ENCODE measurements at places on chromosomes 13 and 19.

GRCh38 chr19:47324502-47324901, 7.5 kb upstream of the C5AR2 start:
- peak; percentile 45 for DNase-seq

DNA sequence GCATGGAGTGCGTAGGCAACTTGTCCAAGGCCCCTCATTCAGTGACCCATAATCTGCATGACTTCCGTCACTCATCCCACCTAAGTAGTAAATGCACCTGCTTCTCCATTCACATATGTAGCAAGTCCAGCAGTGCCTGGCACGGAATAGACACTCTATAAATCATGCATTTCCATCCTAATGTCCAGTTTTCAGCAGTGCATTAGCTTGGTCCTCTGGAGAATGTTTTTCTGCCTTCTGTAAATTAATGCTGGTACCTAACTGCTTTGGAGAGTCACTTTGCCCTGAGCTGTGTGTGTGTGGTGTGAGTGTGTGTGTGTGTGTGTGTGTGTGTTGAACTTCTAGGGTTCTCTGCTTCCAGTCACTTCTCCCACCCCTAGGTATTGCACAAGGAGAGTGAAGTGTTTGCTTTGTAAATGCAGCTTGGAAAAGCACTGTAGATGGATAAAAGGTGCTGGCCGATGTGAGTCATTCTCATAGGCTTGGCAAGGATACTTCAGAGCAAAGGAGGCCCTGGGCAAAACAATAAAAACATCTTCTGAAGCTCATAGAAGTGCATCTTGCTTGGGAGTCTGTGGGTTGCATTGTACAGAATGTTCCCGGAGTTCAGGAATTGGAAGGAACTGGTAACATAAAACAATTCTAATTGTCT, 181.8 kb downstream of the KATNAL1 start:
- DNase-seq = no peak

DNA sequence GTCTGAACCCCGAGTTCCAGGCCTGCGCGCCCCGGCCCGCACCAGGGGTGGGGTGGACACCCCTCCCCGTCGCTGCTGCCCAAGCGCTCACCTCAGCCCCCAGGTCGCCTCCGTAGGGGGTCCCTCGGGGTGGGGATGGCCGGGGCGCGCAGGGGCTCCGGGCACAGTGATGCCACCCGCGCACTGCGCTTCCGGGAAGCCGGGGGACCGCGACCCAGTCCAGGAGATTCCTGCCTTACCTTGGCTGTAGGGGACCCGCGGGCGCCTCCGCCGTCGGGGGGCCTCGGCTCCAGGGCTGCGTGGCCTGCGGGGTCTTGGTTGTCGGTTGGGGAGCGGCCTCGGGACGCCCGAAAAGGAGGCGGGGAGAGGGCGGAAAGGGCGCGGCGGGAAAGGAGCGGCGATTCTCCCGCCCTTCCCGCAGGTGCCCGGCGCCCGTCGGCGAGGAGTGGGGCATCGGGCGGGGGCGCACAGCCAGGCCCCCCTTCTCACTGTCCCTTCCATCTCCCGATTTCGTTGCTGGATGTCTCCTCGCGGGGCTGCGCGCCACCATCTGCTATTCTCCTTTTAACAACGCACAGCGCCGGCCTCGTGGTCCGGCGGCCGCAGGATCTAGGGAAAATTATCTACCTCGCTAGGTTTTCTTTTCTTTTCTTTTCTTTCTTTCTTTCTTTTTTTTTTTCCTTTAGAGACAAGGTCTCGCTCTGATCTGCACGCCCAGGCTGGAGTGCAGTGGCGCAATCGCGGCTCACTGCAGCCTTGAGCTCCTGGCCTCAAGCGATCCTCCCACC, at the start of gene KEAP1:
Gene KEAP1, minus strand, starts transcription at position 355 of the 788 bp plus-strand sequence. CDS start 3,323 bp downstream, outside the sequence.
- DNase-seq = no peak

GRCh38 chr19:46221981-46222610, 7.4 kb upstream of the IGFL1 start:
- DNase-seq = no peak

DNA sequence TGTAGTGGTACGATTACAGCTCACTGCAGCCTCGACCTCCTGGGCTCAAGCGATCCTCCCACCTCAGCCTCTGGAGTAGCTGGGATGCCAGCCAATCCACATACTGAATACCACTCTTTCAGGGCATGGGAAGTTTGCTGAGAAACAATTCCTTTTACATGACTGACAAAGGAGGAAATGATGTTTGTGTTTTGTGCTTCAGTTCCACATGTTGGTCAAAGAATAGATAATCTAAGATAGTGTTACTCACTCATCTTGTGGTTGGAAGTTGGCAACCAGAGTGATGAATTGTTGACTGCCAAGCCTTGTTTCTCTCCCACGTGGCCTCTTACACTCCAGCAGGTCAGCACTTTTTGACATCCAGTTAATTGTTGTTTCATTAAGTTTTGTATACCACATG, 7.6 kb downstream of the MBD3L2B start:
- DNase-seq = peak; percentile 74

DNA sequence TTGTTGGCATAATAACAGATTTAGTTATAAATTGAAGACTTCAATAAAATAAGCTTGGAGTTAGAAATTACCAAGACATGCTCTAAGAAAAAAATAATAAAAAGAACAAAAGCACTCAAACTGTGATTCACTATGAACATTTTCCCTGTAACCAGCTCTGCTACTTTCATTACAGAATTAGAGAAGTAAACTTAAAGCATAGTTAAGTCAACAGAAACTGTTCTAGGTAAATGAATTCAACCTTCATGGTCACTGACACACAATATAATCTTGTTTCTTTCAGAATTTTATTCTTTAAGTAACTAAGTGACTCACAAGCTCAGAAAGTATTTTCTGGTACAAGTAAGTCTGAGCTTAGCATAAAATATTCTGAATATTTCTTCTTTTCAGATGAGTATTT, 136.3 kb downstream of the KLF5 start:
- DNase-seq = no peak

DNA sequence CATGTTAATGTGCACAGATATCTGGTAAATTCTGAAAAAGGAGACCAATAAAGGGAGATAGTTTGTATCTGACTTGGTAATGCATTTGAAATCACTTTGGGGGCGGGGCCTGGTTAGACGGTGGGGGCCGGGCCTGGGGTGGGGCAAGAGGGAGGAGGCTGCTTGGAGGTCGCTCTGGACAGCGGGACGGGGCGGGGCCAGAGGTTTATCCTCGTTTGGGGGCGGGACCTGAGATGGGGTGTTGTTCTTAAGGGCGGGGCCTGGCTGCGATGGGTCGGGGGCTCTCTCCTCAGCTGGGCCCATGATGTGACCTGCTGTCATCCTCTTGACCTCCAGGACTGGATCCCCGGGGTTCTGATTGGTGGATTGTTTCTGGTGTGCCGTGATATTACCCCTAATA, 4.9 kb upstream of the ZNF808 start:
- DNase-seq = no peak

GRCh38 chr19:18366021-18366435, 19.9 kb upstream of the GDF15 start:
- DNase-seq = no peak

- peak; percentile 78 for DNase-seq
These were observed 11.8 kb upstream of the CSNK1G2 start for GRCh38 chr19:1929021-1929742.

DNA sequence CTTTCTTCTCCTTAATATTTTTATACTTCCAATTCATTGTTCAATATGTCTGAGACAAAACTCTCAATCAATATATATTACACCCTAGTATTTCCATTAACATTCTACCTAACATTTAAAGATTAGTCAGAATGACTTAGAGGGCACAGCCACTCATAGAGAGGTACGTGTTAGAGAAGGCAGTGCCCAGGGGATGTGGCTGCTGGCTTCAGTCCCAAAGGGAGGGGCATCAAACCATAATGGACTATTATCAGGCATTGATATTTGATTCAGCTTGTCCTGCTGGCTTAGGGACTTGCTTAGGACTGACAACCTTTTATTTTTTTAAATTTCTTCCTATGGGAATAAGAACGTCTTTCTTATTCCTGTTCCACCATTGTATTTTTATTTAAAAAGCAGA, 1392.0 kb upstream of the ATXN8OS start:
- DNase-seq = no peak
